ENCODE measurements at places on chromosomes 6 and 20. TPM values are rescaled to one million over a fixed set of nuclear protein-coding genes. Genes with fewer than 3 reads are reported as not detected.

The ARMH2 gene
- total RNA-seq = 0.30 TPM

The OPRM1 gene
- not detected for total RNA-seq

The SLC12A5 gene
- total RNA-seq = not detected

DNA sequence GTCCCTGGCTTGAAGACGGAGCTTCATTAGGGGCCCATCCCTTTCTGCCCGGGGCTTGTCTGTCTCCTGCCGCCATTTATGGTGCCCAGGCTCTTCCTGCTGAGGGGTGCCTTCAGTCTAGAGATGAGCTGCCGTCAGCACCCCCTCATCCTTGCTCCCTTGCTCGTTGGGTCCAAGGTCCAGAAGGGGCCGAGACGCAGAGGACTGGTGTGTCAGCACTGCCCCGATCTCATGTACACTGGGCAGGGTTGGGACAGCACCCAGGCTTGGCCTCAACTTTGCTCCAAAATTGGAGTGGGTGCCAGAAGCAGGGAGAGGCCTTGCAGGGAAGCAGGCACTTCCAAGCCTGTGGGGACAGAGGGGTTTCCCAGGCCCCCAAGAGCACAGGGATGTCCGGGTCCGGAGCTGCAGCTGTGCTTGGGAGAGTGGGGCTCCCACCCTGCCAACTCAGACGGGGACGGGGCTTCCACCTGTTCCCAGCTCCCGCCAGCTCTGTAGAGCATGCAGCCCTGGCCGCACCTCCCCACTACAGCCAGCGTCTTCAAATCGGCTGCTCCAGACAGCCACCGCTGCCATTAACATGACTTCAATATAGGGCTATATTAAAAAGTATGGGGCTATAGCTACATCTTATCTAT, 488.8 kb downstream of the TENT5A start:
- H3K27me3 ChIP-seq = no peaks in the 10 kb centered on the region
- no peaks in the 10 kb centered on the region for H3K4me1 ChIP-seq
- DNase-seq = no peak

The DSP gene
- 0.02 TPM for total RNA-seq

The UBE2V1 gene
- 142 TPM for total RNA-seq

The KCNQ2 gene
- 0.26 TPM for total RNA-seq

GRCh38 chr20:12936020-12936419, 72.8 kb upstream of the SPTLC3 start:
- peaks cover 1% of the 10 kb centered on the region for H3K27me3 ChIP-seq
- H3K4me3 ChIP-seq = no peak overlapping the region
- no peak for DNase-seq
- no peaks in the 10 kb centered on the region for H3K4me1 ChIP-seq

The HIVEP2 gene
- 28.0 TPM for total RNA-seq

- H3K4me3 ChIP-seq = no peak overlapping the region
- no peak overlapping the region for H3K27ac ChIP-seq
- no peaks in the 10 kb centered on the region for H3K36me3 ChIP-seq
- H3K27me3 ChIP-seq = no peaks in the 10 kb centered on the region
- H3K4me1 ChIP-seq = no peaks in the 10 kb centered on the region
- DNase-seq = no peak
Measured at GRCh38 chr20:60976139-60976538, 275.9 kb upstream of the CDH4 start.

GRCh38 chr6:66751630-66752029, 1044.6 kb upstream of the EYS start:
- H3K27ac ChIP-seq = no peak overlapping the region
- no peaks in the 10 kb centered on the region for H3K4me1 ChIP-seq
- H3K27me3 ChIP-seq = no peaks in the 10 kb centered on the region
- H3K4me3 ChIP-seq = no peak overlapping the region

DNA sequence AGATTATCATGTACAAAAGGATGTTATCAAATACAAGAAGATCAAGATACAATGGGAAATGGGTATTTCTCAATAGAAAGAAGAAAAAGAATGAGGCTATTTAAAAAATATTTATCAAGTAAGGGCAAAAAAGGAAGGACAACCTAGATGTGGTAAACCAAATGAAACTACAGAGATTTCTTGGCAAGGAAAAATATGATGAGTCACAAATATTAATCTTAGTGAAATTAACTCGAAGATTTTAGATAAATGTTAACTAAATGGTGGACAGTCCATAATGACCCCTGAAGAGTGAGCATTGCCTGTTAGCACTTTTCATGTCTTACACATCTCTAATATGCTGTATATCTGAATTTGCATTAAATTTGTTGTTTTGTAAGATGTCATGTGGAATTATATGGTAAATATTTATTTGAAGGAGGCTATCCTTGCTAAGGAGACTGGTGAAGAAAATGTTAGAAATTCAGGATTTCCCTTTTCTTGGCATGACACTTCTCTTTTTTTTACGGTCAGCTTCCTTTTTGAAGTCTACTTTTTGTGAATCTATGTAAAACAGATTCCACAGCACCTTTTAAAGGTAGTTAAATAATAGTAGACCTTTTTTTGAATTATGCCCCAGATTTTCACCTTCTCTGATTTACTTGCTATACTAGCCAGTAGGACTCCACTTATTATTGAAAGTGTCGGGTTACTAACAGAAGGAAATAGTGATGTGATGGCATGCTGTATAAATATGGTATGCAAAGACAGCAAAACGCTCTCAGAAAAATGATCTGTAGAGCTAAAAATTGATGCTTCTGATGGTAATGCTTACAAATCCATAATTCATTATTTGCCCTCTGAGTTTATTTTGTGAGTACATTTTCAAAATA, 120.5 kb downstream of the HIVEP1 start:
- no peak overlapping the region for H3K4me3 ChIP-seq
- peaks cover 54% of the 10 kb centered on the region for H3K36me3 ChIP-seq
- peaks cover 13% of the 10 kb centered on the region for H3K4me1 ChIP-seq
- H3K27me3 ChIP-seq = no peaks in the 10 kb centered on the region
- no peak for DNase-seq

The SAMD5 gene
- 0.05 TPM for total RNA-seq

- no peak overlapping the region for H3K27ac ChIP-seq
- H3K4me1 ChIP-seq = no peaks in the 10 kb centered on the region
- no peaks in the 10 kb centered on the region for H3K27me3 ChIP-seq
- H3K36me3 ChIP-seq = peaks cover 33% of the 10 kb centered on the region
- H3K4me3 ChIP-seq = no peak overlapping the region
Measured at GRCh38 chr6:89162047-89162371, 16.2 kb downstream of the PM20D2 start.

DNA sequence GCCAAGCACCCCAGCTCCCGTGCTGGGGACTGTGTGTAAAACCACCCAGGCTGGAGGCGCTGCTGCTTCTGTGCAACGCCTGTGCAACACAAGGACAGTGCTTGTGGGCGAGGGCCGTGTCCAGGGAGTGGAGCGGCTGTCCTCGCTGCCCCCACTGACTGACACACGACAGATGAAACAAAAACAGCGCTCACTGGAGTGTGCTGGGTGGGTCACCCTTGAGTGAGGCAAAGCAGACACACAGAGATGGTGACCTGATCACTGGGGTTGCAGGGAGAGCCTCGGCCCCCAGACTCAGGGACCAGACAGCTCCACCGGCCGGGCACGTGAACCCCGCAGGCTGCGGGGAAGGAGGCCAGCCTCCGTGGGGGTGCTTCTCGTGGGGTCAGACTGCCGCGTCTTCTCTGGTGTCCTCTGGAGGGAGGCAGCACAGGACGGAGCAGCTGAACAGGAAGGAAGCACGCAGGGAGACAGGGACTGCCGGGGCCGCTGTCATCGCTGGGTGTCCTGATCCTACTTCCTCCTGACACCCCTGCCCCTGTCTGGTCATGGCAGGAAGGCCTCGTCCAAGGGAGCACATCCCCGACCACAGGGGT, 75.9 kb upstream of the CST7 start:
- H3K27ac ChIP-seq = no peak overlapping the region
- no peak for DNase-seq
- H3K4me1 ChIP-seq = no peaks in the 10 kb centered on the region

DNA sequence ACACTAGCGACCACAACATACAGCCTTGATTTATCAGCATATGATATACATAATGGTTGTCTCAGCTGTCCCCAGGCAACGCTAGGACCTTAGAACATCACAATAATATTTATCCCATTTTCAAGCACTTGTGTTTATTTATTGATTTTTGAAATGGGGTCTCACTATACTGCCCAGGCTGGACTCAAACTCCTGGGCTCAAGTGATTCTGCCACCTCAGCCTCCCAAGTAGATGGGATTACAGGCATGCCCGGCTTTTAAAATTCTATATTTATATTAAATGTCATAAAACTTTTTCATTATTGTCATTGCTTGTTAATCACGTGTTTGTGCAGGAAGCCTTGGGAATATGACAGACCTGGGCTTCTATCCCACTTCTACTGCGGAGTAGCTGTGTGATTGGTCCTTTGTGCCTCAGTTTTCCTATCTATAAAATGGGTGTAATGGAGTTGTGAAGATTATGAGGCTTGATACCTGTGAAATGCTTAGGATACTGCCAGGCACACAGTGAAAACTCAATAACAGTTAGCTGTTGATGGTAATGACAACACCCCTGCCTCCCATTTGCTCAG, 10.2 kb downstream of the COL20A1 start:
- H3K27ac ChIP-seq = no peak overlapping the region
- H3K27me3 ChIP-seq = peaks cover 10% of the 10 kb centered on the region
- H3K4me1 ChIP-seq = no peaks in the 10 kb centered on the region
- DNase-seq = no peak

- peaks cover 28% of the 10 kb centered on the region for H3K4me1 ChIP-seq
- peaks cover 15% of the 10 kb centered on the region for H3K36me3 ChIP-seq
- H3K27ac ChIP-seq = no peak overlapping the region
- H3K4me3 ChIP-seq = no peak overlapping the region
- DNase-seq = no peak
- peaks cover 3% of the 10 kb centered on the region for H3K27me3 ChIP-seq
Measured at GRCh38 chr20:18504479-18505060, 3.2 kb upstream of the SEC23B start.

The NMBR gene
- not detected for total RNA-seq

- peaks cover 2% of the 10 kb centered on the region for H3K4me1 ChIP-seq
- DNase-seq = no peak
- H3K27ac ChIP-seq = no peak within 1 kb of the TSS
- H3K27me3 ChIP-seq = peaks cover 30% of the 10 kb centered on the region
- peaks cover 3% of the 10 kb centered on the region for H3K36me3 ChIP-seq
- no peak within 1 kb of the TSS for H3K4me3 ChIP-seq
Measured at GRCh38 chr20:16748308-16748900, at the start of gene OTOR. OTOR (plus strand) TSS chr20:16748358; CDS start chr20:16748402, 44 bp downstream.

- H3K4me1 ChIP-seq = peaks cover 6% of the 10 kb centered on the region
- no peaks in the 10 kb centered on the region for H3K27me3 ChIP-seq
- no peaks in the 10 kb centered on the region for H3K36me3 ChIP-seq
- H3K27ac ChIP-seq = no peak overlapping the region
Measured at GRCh38 chr6:4858194-4859015, 82.2 kb downstream of the CDYL start.

The PLA2G7 gene
- not detected for total RNA-seq

DNA sequence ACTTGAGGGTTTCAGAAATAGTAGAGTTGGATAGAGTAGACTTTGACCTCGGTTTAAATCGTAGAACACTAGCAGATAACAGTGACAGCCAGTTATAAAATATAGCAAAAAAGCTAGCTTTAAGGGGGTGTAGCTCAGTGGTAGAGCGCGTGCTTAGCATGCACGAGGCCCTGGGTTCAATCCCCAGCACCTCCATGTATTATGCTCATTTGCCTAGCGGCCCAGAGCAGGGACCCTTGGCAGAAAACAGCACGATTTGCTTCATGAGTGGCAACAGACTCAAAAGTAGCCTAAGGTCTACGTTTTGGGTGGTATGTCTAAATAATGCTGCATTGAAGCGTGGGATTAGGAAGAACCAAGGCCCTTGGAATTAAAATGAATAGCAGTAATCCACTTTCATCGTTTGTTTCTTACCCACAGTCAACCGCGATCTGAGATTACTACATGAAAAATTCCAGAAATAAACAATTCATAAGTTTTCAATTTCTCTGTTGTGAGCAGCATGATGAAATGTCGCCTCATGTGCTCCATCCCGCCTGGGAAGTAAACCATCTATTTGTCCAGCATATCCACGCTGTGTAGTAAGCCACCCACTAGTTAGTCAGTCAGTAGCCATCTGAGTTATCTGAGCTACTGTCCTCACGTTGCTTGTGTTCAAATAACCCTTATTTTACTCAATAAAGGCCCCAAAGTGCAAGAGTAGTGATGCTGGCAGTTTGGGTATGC, 184.9 kb downstream of the GPX5 start:
- peaks cover 31% of the 10 kb centered on the region for H3K27me3 ChIP-seq
- peaks cover 6% of the 10 kb centered on the region for H3K36me3 ChIP-seq
- no peak overlapping the region for H3K27ac ChIP-seq
- H3K4me1 ChIP-seq = peaks cover 8% of the 10 kb centered on the region
- peak overlapping the region; percentile 79 for H3K4me3 ChIP-seq

The ME1 gene
- not detected for total RNA-seq

The CLPSL1 gene
- not detected for total RNA-seq

GRCh38 chr20:50367104-50367674, 143.0 kb upstream of the PTPN1 start:
- peaks cover 23% of the 10 kb centered on the region for H3K4me1 ChIP-seq
- no peak overlapping the region for H3K4me3 ChIP-seq
- H3K27ac ChIP-seq = no peak overlapping the region
- peaks cover 12% of the 10 kb centered on the region for H3K27me3 ChIP-seq

DNA sequence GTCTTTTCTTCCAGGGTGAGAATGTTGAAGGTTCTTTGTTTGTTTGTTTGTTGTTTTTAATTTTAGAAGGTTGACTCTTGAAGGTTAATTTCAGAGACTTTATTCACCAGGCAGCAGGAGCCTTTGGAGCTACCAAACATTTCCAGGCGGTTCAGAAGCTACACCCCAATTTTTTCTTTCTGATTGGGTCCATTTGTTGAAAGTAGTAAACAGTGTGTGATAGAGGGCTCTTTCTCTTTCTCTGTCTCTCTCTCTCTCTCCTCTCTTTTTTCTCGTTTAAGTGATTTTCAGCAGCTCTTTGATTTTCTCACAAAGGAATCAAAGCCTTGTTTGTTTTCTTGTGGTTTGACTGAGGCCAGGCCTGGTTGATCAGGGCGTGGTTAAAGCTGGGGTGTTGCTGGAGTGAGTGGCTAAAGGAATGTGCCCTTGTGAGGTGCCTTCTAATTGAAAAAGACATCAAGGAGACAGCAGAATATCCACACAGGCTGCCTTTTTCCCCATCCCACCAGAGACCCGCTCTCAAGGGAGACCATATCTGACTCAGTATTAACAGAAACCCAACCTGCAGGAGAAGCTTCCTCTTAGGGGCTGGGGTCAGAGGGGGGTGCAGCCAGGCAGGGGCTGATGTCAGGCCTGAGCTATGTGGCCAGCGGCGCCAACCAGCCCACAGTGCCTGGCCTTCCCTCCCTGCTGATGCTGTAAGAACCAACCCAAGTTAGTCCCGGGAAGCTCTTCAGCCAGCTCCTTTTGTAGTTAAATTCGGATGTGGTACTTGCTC, 40.4 kb upstream of the NAA20 start:
- H3K4me3 ChIP-seq = no peak overlapping the region
- no peak for DNase-seq
- peaks cover 4% of the 10 kb centered on the region for H3K4me1 ChIP-seq
- H3K36me3 ChIP-seq = no peaks in the 10 kb centered on the region
- H3K27me3 ChIP-seq = peaks cover 7% of the 10 kb centered on the region

- no peak overlapping the region for H3K4me3 ChIP-seq
- H3K27me3 ChIP-seq = no peaks in the 10 kb centered on the region
- H3K36me3 ChIP-seq = no peaks in the 10 kb centered on the region
- no peak for DNase-seq
Measured at GRCh38 chr20:8855315-8855714, 213.6 kb upstream of the PLCB4 start.
